Mammary epithelial cell (primary cell): ENCODE measurements at places on chromosomes 3 and 15.

DNA sequence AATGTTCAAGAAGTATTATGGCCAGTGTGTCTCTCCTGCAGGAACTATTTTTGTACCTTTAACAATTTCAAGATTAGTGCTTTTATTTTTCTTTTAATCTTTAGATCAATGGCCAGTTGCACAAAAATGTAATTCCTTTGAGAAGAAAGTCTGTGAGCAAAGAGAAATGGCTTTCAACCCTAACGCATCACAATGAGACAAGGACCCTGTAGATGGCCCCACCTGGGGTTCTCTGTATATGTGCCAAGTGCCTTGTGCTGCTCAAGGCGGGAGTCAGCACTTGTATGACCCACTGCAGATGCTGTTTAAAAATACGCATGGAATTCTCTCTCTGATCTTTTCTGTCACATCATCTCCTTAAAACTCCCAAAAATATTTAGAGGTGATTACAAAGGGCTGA lies 453.4 kb downstream of the OCA2 start:
- no peak for DNase-seq

GRCh38 chr3:100533176-100533575 lies 40.8 kb downstream of the TMEM45A start:
- no peak for DNase-seq

DNA sequence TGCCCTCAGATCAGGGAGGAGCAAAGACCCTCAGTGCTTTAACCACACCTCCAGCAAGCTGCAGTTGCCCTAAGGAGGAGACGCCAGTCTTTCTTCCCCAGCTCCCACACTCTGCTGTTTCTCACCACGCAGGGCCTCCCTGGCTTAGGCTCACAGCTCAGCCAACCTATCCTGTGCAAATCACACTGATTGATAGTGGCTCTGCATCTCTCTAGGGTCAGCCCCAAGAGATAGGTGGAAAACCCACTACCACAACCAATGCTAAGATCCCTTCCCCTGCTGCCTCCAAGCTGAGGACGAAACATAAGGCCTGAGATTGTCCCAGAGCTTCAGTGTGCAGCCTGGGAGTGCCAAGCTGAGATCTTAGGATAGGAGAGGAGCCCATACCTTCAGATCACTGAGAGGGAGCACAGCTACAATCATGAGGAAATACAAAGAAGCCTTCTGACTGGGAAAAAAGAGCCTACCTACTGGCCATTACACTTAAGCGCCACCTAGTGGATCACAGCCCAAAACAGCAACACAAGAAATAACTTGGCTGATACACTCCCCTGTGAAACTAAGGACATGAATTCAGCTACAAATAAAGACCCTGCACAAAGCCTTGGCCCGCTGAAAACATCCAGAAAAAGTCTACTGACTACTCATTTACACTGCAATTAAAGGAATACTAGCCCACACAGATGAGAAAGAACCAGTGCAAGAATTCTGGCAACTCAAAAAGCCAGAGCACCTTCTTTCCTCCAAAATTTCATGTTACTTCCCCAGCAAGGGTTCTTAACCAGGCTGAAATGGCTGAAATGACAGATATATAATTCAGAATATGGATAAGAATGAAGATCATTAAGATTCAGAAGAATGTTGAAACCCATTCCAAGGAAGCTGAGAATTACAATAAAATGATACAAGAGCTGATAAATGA lies 271.5 kb upstream of the DCBLD2 start:
- DNase-seq: peak; percentile 60

- DNase-seq: no peak
Measured at GRCh38 chr3:152084441-152085158, 184.1 kb upstream of the MBNL1 start.

DNA sequence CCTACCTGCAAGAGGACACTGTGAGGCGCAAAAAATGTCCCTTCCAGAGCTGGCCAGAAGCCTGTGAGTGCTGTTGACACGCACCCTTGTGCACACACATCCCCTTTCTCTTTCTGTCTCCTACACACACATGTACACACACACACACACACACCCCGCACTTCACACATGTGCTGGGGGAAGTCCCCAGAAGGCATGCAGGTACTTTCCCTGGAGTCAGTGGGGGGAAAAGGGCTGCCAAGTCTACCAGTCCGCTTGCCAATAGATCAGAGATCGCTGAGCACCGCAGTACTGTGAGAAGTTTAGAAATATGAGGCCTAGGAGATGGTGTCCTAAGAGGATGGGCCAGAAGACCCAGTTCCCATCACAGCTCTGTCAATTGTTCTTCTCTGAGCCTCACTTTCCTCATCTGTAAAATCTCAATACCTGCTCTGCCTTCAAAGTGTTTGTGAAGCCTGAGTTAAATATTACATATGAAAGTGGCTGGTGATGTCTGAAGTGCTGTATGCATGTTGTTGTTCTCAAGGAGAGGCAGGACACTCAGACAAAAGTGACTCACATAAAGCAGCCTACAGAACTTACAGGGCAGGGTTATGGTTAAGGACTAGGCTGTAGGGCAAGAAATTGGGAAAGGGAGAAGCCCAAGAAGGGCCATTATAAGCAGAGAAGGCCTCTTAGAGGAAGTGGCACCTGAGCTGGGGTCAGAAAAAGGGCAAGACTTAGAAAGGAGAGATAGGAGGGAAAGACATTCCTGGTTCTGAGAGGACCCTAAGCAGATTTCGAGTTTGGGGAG lies 6.8 kb downstream of the IL17RE start:
- peak; percentile 27 for DNase-seq

DNA sequence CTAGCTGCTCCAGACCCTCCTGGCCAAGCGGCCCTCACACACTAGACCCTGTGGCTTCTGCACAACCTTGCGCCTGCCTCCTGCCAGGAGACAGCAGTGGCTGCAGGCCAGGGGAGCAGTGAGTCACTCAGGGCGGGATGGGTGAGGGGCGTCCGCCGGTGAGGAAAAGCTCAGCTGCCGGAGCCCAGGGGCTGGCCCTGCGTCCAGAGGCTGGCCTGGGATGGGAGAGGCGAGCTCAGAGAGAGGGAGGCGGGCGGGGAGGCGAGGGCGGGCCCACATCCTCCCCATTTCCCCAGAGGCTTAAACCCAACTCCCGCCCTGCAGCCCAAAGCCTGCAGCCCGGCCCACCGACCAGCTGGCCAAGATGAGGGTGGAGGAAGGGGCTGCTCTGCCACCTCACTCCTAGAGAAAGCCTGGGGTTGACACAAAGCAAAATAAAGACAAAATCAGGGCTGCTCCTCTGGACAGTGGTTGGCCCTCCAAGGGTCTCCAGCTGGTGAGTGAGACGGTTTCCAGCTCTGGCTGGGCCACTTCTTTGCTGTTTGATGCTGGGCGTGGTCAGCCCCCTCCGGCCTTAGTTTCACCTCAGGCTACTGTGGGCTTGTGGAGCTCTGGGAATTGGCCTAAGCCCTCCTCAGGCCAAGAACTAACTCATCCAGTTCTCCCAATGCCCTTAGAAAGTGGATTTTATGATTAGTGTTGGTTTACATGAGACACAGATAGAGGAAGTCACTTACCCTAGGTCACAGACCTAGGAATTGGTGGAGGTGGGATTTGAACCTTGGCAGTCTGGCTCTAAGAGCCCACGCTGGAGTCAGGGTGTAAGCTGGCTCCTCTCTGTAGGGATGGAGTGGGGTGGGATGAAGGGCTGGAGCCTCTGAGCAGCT lies 50.6 kb downstream of the IQSEC1 start:
- DNase-seq: no peak

DNA sequence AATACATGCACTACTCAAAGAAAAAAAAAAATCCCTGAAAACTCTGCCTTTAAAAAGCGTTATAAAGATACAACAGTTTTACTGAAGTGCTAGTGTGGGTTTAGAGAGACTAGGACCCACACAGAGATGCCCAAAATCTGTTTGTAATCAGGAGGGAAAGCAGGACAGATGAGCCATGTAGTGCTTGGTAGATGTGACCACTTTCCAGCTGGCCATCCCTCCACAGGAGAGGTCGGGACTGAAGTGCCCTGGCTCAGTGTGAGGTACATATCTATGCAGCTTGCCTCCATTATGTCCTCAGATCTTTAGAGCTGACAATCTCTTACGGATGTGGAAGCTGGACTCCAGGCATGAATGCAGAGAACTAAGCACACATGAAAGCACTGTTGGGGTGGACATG lies 57.5 kb upstream of the NANOGP8 start:
- no peak for DNase-seq

DNA sequence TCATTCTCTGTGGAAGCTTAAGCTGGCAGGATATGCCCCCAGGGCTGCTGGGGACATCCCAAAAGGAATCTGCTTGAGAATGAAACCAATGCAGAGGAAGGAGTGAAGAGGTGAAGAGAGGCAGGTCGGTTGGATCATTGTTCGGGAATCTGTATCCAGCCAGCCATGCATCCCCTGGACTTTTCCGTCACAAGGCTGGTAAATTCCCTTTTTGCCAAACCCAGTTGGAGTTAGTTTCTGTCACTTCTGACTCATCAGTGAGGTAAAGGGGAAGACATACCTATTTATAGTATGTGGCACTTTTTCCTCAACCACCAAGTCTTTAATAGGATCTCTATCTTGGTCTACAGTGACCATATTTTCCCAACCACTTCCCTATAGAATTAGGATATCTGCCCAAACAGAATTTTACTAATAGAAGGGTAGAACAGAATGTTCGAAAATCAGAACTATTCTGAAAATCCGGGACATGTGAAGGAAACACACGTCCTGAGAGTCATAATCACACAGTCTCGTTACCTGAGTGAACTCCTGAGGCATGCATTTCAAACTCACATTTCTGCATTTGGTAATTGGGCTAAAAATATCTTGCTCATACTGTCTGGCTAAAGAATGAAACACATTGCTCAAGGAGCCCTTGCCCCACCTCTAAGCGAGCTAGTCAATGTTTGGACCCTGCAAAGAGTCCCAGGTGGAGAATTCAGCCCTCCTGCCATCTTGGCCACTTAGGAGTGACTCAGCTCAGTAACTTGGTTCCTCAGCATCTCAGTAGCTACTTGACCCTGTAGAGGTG lies 289.7 kb upstream of the ADAMTS9 start:
- peak; percentile 99 for DNase-seq

- DNase-seq: peak; percentile 72
Measured at GRCh38 chr15:90184786-90185704, 16.1 kb upstream of the SEMA4B start.

DNA sequence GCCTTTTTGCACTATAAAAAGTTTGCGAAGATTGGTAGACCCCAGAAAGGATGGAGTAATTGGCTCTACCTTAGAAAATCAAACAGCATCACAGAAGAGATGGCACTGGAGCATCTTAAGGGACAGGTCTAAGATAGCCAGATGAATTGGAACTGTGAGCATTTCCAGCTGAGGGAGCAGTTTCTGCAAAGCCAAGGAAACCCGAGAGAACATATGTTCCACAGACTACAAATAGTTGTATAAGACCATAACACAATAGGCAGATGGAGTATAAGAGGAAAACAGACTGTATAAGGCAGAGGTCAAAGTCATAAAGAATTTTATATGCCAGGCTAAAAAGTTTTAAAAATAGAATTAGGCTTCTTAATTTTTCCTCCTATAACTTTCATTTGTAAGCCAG lies 46.0 kb downstream of the TSC22D2 start:
- no peak for DNase-seq

GRCh38 chr15:80754014-80754413 lies 25.2 kb upstream of the CEMIP start:
- DNase-seq: no peak

DNA sequence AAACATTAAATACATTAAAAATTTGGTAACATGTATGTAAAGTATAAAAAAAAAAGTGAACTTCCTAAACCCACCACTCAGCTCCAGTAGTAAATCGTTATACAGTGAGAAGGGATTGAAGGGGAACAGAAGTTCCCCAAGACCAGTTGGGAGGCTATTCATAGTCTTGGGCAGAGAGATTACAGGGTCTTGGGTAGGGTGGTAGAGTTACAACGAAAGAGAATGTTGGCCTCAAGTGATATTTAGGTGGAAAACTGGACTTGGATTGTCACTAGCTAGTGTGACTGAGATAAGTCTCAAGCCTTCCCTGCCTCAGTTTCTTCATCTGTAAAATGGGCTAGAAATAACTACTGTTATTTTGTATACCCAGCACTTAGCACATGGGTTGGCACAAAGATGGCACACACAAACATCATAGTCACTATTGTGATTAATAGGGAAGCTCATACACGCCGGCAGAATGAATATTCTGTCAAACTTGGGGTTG lies 431 bp upstream of the YEATS2 start:
- no peak for DNase-seq

DNA sequence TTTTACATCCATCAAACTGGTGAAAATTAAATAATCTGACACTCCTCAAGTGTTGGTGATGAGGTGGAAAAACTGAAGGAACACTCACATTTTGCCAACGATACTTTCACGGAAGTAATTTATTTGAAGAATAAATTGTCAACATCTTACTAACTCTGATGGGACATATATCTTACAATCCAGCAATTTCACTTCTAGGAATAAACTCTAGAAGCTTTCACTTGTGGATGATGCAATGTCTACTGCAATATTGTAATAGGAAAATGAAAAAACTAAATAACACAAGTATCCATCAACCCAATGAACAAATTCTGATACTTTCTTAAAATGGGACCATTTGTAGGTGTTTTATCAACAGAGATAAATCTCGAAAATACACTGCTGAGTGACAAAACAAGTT lies 16.2 kb upstream of the LIPC start:
- no peak for DNase-seq

- peak; percentile 54 for DNase-seq
Measured at GRCh38 chr15:83219026-83219425, 11.4 kb upstream of the HDGFL3 start.

GRCh38 chr3:50759015-50759414 lies 84.3 kb downstream of the DOCK3 start:
- no peak for DNase-seq

GRCh38 chr3:187836823-187837770 lies 91.8 kb upstream of the BCL6 start:
- DNase-seq: no peak

DNA sequence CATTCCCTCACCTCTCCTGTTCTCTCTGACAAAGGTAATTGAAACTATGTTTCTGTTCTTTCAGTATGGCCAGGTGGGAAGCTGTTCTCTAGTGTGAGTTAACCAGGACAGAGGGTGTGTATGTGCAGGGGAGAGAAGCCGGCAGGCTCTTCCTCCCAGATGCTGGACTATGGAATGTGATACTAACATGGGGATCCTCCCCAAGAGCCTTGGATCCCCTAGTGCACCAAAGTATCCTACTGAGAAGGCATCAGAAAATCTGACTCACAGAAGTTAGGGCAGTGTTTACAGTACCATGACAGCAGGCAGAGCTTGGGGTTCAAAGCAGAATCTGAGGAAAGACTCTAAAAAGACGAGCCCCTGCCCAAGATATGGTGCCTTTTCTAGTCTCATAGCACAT lies 123.1 kb downstream of the APBA2 start:
- no peak for DNase-seq
